ENCODE measurements at places on chromosomes 3 and 15.

- no peaks in the 10 kb centered on the region for H3K4me1 ChIP-seq
- H3K27me3 ChIP-seq: peaks cover 28% of the 10 kb centered on the region
- H3K4me3 ChIP-seq: no peak overlapping the region
- H3K36me3 ChIP-seq: no peaks in the 10 kb centered on the region
- DNase-seq: no peak
- H3K27ac ChIP-seq: no peak overlapping the region
Measured at GRCh38 chr3:128455786-128456748, 10.6 kb downstream of the DNAJB8 start.

DNA sequence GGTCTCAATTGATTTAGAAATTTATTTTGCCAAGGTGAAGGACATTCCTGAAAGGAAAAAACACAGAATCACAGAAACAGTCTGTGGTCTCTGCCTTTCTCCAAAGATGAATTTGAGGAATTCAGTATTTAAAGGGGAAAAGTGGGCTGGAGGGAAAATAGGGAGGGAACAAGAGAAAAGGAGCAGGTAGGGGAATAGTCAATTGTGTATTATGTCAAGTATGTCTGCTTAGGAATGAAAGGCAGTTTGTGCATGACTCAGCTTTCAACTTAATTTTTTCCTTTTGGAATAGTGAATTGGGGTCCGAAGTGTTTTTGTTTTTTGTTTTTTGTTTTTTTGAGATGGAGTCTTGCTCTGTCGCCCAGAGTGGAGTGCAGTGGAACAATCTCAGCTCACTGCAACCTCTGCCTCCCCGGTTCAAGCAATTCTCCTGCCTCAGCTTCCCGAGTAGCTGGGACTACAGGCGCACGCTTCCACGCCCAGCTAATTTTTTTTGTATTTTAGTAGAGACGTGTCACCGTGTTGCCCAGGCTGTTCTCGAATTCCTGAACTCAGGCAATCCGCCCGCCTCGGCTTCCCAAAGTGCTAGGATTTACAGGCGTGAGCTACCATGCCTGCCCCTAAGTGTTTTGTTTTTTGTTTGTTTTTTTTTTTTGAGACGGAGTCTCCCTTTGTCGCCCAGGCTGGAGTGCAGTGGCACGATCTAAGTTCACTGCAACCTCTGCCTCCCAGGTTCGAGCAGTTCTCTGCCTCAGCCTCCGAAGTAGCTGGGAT, 74.1 kb upstream of the MAP4 start:
- H3K36me3 ChIP-seq: peaks cover 13% of the 10 kb centered on the region
- H3K27ac ChIP-seq: no peak overlapping the region
- peak overlapping the region; percentile 97 for H3K4me3 ChIP-seq
- no peak for DNase-seq
- H3K27me3 ChIP-seq: no peaks in the 10 kb centered on the region

- no peak overlapping the region for H3K27ac ChIP-seq
- H3K4me3 ChIP-seq: no peak overlapping the region
- no peak for DNase-seq
- H3K4me1 ChIP-seq: no peaks in the 10 kb centered on the region
Measured at GRCh38 chr15:36803773-36804172, 224.3 kb downstream of the CDIN1 start.

GRCh38 chr3:6929918-6930317, 69.0 kb downstream of the GRM7 start:
- H3K27ac ChIP-seq: no peak overlapping the region
- DNase-seq: no peak
- no peaks in the 10 kb centered on the region for H3K27me3 ChIP-seq
- no peaks in the 10 kb centered on the region for H3K4me1 ChIP-seq

DNA sequence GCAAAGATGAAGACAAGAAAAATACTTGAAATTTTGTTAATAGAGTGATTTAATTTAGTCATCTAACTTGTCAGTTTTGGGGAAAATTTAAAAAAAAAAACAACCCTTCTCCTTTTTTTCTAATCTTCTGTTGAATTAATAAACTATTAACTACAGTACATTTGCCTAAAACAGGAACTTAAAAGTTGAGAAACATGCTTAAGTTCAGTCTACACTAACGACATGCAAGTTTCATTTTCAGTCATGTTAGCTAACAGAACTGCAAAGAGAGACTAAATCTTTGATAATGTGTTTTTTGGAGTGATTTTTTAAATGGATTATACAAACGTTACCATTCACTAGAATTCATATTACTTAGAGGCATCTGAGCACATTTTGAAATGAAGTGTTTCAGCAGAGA, 71.9 kb upstream of the MBNL1 start:
- H3K27ac ChIP-seq: peak overlapping the region; percentile 94
- peak overlapping the region; percentile 82 for H3K4me3 ChIP-seq
- peaks cover 81% of the 10 kb centered on the region for H3K4me1 ChIP-seq
- DNase-seq: no peak
- H3K36me3 ChIP-seq: no peaks in the 10 kb centered on the region

DNA sequence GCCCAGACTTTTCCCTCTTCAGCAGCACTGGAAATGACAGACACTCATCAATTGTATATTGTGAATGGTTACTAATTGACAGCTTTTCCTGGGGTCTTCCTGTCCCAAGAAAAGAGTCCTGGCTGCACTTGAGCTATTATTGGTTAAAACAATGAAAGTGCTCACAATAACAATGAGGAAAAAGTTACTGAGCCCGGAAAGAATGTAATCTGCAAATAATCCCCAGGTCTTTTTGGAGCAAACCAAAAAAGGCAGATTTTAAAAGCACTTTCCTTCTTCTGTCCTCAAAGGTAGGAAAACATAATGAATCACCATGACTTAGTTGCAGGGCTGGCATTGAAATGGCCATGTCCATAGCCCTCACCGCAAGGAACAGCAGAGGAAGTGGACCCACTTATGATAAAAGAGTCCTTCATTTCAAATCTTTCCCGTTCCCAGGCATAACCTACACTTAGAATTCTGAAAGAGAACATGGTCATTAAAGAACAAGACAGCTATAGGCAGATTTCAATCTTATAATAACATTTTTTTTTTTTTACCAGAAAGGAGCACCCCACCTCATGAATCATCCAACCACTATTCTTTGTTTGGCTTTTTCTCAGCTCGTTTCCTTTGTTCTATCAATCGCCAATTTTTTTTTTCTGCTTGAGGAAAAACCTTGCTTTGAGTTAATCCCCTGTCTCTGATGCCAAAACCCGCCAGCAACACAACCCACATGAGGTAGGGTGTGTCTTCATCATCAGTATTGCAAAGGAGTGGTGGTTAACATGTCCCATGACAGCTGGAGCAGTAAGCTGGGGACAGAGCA, 35.5 kb upstream of the ATP1B3 start:
- H3K4me3 ChIP-seq: no peak overlapping the region
- H3K27ac ChIP-seq: peak overlapping the region; percentile 62
- DNase-seq: no peak

DNA sequence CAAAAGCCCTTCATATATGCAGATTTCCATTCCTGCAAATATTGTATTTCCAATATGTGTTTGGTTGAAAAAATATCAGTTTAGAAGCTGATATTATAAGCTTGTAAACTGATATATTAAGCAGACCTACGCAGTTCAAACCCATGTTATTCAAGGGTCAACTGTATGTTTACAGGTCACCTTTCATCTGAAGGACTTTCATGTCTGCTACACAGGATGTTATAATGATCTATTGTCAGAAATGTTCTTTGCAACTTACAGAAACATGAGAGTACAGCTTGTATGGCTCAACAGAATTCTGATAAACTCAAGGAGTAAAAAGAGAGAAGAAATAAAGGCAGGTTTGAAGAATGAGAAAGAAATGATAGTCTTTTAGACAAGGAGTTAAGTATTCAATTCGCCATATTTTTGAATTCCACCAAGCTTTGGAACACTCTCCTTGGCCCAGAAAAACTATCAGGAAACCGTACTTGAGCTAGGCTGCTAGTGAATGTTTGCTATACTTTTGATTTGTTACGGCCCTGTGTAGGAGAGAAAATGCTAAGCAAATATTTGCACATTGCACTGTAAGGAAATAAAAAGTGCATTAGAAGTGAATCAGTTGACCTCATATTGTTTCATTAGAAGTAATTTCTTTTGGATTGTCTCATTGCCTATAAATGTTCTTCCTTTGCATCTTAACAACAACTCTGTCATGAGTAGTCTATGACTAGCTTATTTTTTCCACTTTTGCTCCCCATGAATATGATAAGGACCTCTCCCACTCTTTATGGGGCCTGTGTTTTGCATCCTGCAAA, 81.2 kb downstream of the NEK11 start:
- no peaks in the 10 kb centered on the region for H3K36me3 ChIP-seq
- DNase-seq: no peak
- H3K27me3 ChIP-seq: no peaks in the 10 kb centered on the region
- H3K4me1 ChIP-seq: no peaks in the 10 kb centered on the region
- no peak overlapping the region for H3K27ac ChIP-seq

- H3K27ac ChIP-seq: peak within 1 kb of the TSS; percentile 71
- peaks cover 23% of the 10 kb centered on the region for H3K27me3 ChIP-seq
- no peaks in the 10 kb centered on the region for H3K36me3 ChIP-seq
- DNase-seq: peak; percentile 75
- H3K4me3 ChIP-seq: peak within 1 kb of the TSS; percentile 73
Measured at GRCh38 chr3:13073326-13074005, at the start of gene IQSEC1. IQSEC1 (minus strand) TSS chr3:13073429; CDS start chr3:13073014, 415 bp downstream.

DNA sequence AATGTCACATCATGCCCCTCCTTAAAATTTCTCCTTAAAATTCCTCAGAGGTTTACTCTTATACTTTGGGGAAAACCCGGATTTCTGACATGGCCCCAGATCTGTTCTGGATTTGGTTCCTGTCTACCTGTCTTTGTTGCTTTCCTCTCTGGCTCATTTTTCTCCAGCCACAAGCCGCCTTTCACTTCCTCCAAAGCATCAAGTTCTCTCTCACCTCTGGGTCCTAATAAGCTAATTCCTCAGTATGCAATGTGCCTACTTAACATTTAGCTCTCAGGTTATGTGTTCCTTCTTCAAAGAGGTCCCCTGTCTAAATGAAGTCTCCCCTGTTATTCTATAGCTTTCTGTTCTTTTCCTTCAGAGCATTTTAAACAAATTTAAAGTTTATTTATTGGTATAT, 16.1 kb downstream of the HMG20A start:
- no peaks in the 10 kb centered on the region for H3K27me3 ChIP-seq
- H3K36me3 ChIP-seq: peaks cover 5% of the 10 kb centered on the region
- H3K4me3 ChIP-seq: no peak overlapping the region
- no peak overlapping the region for H3K27ac ChIP-seq
- no peak for DNase-seq

DNA sequence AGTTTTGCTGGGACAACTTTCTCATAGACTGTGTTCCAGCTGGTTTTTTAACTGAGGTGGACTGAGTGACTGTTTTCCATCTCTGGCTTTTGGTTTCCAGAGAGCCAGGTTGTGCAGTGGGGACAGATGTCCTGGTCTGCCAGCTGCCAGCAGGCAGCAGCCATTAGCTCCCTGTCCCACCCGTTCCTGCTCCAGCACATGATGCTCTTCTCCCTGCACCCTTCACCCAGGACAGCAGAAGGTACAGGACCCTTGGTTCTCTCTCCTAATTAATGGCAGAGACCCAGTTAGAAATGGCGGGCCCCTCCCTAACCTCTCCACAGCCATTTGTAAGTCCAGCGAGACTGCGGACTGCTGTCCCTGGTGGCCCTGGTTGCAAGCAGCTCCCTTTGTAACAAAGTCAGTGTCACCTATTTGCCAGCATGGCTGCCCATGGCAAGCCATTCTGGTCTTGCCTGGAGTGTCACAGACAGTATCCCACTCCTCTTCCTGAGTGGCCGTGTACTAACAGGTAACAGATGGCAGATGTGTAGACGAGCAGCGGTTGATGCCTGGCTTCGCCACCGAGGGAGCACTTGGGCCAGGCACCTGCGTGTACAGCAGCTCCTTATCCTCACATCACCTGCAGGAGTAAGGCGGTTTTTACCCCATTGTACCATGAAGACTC, 148.3 kb downstream of the DNAJB8 start:
- no peaks in the 10 kb centered on the region for H3K27me3 ChIP-seq
- H3K27ac ChIP-seq: no peak overlapping the region
- peak; percentile 28 for DNase-seq
- peaks cover 79% of the 10 kb centered on the region for H3K4me1 ChIP-seq
- peaks cover 29% of the 10 kb centered on the region for H3K36me3 ChIP-seq
- H3K4me3 ChIP-seq: no peak overlapping the region

DNA sequence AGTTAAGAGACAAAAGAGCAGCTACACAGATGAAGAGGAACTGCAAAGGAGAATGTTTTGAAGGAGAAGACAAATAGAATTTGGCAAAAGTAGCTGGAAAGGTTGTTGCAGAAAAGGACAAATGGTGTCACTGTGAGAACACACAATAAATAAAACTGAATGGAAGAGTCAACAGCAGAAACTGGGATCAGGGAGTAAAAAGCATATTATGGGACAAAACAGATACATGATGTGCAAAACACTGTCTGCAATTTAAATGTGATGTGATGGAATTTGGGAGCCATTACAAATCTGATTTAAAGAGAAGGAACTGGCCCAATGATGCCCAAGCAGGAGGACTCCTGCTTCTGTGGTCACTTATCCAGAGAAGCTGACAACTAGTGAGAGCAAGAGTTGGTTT, 46.1 kb downstream of the CD47 start:
- DNase-seq: no peak
- peaks cover 84% of the 10 kb centered on the region for H3K36me3 ChIP-seq
- no peak overlapping the region for H3K4me3 ChIP-seq
- no peaks in the 10 kb centered on the region for H3K27me3 ChIP-seq
- peak overlapping the region; percentile 20 for H3K27ac ChIP-seq

DNA sequence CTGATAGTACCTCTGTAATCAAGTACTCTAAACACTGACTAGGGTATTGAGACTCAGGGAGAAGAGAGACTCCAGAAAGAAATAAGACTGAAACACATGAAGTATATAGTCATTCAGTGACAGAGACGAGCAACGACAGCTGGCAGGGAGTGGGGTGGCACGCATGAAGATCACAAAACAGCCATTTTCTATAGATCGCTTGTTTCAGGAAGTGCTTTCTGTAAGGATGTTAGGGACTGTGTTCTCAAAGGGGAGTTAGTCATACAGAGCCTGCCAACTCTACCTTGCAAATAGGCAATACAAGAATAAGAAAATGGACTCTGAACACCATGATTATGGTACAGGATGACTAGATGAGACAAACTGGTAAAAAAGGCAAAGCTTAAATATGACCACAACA, 139.5 kb downstream of the TBL1XR1 start:
- H3K4me1 ChIP-seq: peaks cover 49% of the 10 kb centered on the region
- DNase-seq: peak; percentile 48
- no peak overlapping the region for H3K4me3 ChIP-seq
- peaks cover 53% of the 10 kb centered on the region for H3K36me3 ChIP-seq

- DNase-seq: no peak
- H3K4me1 ChIP-seq: peaks cover 50% of the 10 kb centered on the region
- H3K36me3 ChIP-seq: peaks cover 72% of the 10 kb centered on the region
- H3K27ac ChIP-seq: peak overlapping the region; percentile 97
Measured at GRCh38 chr15:90232196-90232595, 1.5 kb downstream of the CIB1 start.

- H3K27ac ChIP-seq: no peak overlapping the region
- H3K4me3 ChIP-seq: no peak overlapping the region
- DNase-seq: peak; percentile 47
- H3K4me1 ChIP-seq: no peaks in the 10 kb centered on the region
Measured at GRCh38 chr3:99686955-99687612, 48.7 kb downstream of the COL8A1 start.

Data from activated T-cell treated with anti-CD3 and anti-CD28 coated beads, Interleukin-2, amount 50 U/mL, for 24 hours (primary cell).